ENCODE measurements at places on chromosomes 1 and 21.

DNA sequence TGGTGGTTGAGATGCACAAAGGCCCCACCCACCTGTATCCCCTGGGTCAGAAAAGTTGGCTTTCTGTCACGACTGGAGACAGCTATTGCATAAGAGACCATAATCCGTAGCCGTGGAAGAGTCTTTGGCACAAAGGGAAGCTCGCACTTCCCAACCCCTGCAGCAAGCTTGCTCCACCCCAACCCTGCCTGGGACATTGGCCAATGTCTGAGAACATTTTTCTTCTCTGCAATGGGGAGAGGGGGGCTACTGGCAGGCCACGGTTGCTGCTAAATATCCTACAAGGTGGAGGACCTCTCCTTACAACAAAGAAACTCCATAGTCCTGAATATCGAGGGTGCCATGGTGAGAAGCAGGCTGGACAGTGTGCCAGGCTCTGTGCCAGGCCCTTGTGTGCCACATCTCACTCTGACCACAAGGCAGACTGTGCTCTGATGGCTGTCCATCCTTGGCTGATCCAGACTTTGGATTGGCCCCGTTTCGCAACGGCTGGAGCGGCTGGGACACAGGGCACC is 104.1 kb downstream of the CSMD2 start:
- DNase-seq, result no peak

- DNase-seq, result no peak
These were observed 12.0 kb downstream of the TRPM2 start for GRCh38 chr21:44365251-44365966.

GRCh38 chr1:174519844-174520243 is 72.1 kb downstream of the GPR52 start:
- DNase-seq, result no peak

- DNase-seq, result no peak
These were observed 20.8 kb downstream of the SCYL3 start for GRCh38 chr1:169872906-169873305.

- DNase-seq, result no peak
These were observed 87.0 kb downstream of the ACBD6 start for GRCh38 chr1:180415236-180415848.

All from activated naive CD8-positive, alpha-beta T cell treated with anti-CD3 and anti-CD28 coated beads, Interleukin-2, amount 50 U/mL, for 16 hours (primary cell).